ENCODE measurements at places on chromosomes 6 and 20.
A peak's percentile ranks its signal among the peaks of the same experiment; 100 is the strongest.

GRCh38 chr6:144150710-144151657, 667 bp downstream of the STX11 start:
- DNase-seq: peak; percentile 69

DNA sequence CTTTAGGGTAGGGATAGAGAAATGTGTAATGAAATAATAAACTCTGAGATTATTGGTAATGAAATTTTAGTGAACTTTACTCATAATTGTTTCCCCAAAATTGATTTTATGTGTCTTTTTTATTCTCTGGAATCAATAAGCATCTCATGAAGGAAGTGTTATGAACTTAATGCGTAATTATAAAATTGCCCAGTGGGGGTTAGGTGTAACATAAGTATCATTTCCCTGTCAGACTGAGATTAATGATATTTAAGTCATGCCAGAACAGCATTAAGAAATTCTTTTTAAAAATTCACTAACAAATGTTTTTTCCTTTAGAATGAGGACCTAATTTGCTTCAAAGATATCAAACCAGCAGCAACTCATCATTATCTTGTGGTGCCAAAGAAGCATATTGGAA, 10.0 kb downstream of the HINT3 start:
- DNase-seq: no peak

DNA sequence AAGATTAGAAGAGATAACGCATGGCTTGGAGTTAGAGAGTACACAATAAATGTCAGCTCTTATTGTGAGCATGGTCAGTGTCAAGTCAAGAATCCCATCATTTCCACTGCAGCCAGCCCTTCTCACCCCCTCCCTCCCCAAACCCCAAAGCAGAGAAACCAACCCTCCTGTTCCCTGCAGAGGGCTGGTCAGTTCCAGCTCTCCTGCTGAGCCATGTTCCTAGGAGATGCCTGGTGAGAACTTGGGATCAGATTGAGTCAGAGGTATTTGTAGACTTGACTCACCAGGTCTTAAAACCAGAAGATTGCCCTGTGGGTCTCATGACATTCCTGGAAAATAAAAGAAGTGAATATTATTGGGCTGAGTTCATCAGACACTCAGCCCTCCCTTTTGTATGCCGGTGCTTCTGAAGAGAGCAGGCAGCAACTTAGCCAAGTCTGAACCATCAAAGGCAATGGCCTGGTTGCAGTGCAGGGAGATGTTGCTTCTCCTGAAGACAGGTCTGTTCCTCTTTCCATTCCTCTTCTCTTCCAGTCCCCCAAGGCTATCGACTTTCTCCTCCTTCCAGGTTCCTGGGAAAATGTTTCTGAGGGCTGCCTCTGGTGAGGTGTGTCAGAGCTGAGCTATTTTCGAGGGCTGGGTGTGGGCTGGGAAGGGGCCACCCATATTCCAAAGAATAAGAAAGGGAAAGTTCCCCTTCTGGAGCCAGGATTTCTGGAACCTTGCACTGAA, 278.2 kb upstream of the SUPT3H start:
- DNase-seq: no peak

DNA sequence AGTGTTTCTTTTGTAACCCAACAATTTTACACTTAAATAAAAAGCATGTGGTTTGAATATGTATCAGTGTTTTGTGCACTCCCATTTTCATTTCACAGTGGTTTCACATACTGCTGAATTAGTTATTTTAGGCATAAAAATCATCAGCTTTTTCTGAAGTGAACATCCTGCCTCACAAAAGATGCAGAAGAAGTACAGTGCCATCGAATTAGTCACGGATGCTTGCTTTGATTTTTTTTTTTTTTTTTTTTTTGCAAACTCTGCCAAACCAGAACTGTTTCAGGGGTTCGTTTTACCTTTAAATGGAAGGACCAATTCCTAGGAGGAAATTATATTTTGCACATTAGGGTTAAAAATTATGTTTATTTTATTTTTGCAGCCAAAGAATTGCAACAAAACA, 158.6 kb downstream of the RPS12 start:
- DNase-seq: no peak

GRCh38 chr6:704046-704445, 11.1 kb upstream of the EXOC2 start:
- no peak for DNase-seq

GRCh38 chr6:77815531-77815930, 162.7 kb downstream of the MEI4 start:
- DNase-seq: no peak

DNA sequence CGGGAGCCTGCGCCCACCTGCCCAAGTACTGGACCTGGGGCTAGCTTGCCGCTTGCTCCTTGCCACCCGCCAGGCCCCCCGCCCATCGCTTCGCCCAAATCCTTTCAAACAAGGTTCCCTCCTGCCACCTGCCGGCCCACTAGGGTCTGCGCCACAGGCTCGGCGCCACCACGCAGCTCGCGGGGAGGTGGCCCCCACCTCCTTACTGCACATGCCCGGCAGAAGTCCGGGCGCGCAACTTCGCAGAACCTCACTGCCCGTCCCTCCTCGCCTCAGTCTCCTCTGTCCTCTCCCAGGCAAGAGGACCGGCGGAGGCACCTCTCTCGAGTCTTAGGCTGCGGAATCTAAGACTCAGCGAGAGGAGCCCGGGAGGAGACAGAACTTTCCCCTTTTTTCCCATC, 11.2 kb downstream of the GNAS-AS1 start:
- DNase-seq: peak; percentile 53

DNA sequence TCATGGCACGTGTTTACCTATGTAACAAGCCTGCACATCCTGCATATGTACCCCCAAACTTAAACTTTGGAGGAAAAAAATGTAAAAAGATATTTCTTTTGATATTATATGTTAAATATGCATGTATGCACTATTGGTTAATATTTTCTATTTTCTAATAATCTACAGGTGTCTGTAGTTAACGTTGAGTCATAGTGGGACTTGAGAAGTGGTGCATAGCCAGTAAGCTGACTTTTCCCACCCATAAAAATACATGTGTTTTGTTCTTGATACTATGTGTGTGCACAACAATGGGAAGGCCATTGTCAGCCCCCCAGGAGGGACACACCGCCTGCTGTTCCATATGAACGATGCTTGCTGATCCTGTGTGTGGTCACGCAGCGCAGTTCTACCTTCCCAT, 49.1 kb downstream of the FAM120B start:
- DNase-seq: no peak

DNA sequence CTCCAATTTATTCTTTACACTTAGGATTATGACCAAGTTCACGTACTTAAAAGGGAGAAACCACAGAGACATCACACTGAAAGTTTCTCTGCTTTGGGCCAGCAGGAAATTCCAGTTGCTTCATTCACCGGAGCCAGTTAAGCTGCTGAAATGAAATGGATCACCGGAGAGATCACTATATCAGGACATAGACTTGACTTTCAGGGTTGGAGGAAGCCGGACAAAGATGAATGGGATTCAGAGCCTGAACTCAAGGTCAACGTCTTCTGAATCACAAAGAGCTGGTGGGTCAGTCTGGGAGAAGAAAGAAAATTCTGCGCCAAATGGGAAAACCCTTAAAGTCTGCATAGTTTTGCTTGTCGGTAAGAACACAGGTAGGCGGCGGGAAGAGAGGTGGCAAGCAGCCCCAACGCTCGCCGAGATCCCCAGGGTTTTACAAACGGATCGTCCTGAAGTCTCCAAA, 81.9 kb upstream of the CCDC28A start:
- peak; percentile 4 for DNase-seq

- no peak for DNase-seq
Observed at GRCh38 chr6:16045238-16045637, 83.6 kb upstream of the MYLIP start.

GRCh38 chr20:21714297-21715192, 9.1 kb downstream of the PAX1 start:
- DNase-seq: no peak

Measured in activated naive CD4-positive, alpha-beta T cell treated with Interleukin-2 at 50 U/mL for 16 hours (primary cell).